ENCODE measurements at places on chromosomes 1 and 21.
A peak's percentile ranks its signal among the peaks of the same experiment; 100 is the strongest.

GRCh38 chr1:172404121-172404520, 16.4 kb upstream of the C1orf105 start:
- no peak for ATAC-seq

DNA sequence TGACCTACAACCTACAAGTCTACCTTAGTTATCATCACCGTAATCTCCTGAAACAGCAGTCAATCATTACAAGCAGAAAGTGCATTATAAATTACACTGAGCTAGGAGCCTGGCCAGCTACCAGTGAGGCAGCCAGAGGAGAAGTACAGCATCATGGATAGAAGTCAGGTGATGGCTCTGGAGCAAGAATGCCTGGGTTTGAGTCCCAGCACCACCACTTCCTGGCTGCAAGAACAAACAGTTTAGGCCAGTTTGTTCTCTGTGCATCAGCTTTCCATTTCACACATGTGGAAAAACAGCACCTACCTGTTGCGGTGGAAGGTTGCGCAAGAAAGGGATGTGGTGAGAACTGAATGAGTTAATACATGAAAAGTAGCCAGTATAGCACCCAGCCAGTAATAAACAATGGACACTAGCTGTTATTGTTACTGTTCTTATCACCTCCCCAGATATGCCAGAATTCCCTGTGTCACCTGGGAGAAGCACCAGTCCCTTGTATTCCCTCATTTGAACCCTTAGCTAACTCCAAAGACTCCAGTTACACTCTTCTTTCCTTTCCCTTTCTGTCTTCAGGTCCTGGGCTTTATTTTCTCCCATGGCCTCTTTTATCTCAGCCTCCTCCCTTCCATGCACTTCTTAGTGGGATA, 9.0 kb downstream of the CREG1 start:
- no peak for ATAC-seq

GRCh38 chr1:36576118-36576517, 93.4 kb upstream of the CSF3R start:
- ATAC-seq = peak; percentile 97

- ATAC-seq = no peak
Measured at GRCh38 chr1:78385744-78386462, 104.9 kb upstream of the PTGFR start.

GRCh38 chr1:103109311-103109920, 1.1 kb upstream of the COL11A1 start:
- ATAC-seq = no peak

- ATAC-seq = no peak
Measured at GRCh38 chr1:176183618-176184017, 23.5 kb downstream of the COP1 start.

DNA sequence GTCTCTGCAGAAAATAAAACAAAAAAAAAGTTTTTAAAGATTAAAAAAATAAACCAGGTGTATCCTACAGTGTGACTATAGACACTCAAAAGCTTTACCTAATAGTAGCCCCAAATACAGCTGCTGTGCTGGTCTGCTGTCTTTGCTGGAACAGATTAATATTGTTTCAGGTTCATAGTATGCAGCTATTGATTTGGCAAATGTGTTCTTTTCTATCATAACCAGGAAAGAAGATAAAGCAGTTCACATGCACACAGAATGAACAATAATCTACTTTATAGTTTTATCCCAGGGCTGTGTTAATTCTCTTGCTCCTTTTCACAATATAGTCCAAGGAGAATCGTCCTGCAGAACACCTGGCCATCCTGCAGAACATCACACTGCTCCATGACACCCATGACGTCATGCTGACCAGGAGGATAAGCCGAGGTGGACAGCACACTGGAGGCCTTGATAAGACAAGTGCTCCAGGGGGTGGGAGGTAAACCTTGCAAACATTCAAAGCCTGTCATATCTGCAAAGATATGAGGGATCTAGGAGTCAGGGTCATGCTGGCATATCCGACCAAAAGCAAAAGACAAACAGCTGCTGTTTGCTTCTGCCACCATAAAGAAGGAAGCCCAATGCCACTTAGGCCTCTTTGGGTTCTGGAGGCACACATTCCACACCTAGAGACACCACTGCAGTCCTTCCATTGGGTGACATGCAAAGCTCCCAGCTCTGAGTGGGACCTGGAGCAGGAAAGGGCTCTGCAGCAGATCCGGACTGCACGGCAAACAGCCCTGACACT, 86.1 kb upstream of the SLC2A1 start:
- ATAC-seq = no peak

DNA sequence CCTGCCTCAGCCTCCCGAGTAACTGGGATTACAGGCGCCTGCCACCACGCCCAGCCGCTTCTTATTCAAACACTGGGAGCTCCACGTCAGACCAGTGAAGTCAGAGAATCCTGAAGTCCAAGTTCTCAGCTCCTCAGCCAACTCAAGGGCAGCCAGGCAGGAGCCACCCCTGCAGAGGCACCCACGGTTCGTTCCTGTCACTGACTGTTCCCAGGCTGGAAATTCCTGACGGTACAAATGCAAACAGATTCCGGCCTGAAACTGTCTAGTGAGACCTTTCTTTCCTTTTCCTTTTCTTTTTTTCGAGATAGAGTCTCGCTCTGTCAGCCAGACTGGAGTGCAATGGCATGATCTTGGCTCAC, 11.7 kb downstream of the SLC35E2B start:
- no peak for ATAC-seq

DNA sequence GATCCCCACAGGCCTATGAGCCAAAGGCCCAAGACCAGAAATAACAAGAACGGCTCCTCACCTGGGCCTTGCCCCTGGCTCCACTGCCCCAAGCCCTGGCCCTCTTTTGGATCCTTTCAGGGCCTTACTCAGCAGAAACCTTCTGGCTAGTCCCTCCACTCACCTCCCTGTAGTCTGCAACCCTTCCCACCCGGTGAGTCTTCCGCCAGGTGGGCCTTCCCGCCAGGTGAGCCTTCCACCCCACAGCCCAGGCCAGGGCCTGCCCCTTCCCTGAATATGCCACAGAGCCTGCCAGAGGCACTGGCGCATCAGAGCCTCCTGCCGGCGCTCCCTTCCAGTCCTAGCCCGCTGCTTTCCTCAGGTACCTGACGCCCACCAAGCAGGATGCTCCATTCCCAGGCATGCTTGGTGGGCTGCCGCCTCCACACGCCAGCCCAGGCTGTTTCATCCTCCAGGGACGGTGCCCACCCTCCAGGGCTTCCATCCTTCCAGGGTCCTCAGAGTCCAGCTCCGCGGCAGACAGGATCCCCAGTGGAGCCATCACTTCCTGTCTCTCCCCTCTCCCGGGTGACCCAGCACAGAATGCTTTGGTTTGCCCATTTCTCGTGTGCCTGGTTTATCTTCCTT, 20.9 kb downstream of the LHX4 start:
- ATAC-seq = no peak

DNA sequence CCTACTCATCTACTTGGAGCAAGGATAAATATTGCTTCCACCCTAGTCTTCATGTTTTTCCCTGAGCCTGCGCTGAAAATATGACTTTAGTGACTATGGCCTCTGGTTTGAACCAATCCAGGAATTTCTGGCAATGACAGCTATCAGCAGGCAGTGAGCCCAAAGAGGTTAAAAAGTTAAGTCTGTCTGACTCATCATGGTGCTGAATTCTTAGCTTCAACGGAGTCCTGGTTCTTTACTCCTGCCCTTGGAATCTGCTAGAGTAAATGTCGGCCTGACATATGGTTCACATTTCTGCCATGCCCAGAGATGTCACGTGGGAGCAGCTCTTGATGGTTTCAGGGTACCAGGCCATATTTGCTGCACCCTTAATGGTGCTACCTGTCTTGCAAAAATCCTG, 351.6 kb upstream of the PLXNA2 start:
- ATAC-seq = peak; percentile 98

DNA sequence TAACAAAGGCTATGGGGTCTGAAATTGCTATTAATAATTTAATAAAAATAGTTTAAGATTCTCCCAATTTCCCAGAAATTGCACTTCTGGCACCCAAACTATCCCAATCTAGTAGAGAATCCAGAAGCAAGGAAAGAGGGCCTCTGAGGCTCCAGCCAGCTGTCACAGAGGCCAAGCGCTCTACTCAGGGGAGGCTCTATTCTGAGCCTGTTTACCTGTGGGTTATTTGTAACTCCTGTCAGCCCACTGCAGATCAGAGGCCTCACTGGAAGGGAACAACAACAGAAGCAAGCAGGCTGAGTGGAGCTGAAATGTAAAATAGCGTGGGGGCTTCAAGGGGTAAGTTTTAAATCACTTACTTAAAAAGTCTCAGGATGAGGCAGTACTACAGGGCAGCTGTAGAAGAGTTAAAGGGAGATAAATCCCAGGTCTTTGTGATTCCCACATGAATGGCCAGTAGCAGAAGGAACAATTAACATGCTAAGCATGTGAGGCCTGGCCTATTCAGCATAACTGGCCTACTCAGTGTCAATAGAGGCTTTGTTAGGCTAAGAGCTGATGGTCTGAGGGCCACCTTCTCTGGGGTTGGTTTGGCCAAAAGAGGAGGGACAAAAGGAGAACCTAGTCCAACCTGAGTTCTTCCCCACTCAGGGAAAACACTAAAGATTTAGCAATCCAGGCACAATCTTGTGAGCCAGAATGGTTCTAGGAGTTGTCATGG, 12.8 kb downstream of the ZNF687 start:
- no peak for ATAC-seq

DNA sequence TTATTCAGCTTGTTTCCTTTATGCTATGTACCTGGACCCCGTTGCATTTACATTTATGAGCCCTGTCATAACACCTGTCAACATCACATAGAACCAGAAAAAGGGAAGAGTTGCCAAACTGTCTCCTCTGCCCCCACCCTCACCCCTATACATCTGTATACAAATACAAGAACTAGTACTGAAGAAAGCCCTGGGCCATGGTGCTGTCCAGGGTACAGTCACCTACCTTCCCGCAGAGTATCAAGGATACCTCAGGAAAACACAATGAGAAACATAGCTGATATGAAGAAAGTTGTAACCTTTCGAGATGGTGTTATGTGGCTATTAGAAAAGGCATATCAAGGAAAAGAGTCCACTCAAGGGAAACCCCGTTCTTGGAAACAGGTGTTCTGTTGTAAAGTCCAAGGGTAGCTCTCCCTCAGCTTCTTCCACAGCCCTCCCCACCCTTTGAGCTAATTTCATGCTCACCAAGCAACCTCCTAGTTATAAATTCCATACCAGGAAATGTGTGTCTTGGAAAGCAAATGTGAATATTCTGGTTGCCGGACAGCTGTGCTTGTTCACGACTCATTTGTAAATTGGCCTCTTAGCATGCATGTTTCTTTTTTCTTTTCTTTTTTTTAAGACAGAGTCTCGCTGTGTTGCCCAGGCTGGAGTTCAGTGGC, 16.7 kb upstream of the AVPR1B start:
- ATAC-seq = no peak

- peak; percentile 42 for ATAC-seq
Measured at GRCh38 chr1:23081376-23081775, 62.1 kb downstream of the KDM1A start.

DNA sequence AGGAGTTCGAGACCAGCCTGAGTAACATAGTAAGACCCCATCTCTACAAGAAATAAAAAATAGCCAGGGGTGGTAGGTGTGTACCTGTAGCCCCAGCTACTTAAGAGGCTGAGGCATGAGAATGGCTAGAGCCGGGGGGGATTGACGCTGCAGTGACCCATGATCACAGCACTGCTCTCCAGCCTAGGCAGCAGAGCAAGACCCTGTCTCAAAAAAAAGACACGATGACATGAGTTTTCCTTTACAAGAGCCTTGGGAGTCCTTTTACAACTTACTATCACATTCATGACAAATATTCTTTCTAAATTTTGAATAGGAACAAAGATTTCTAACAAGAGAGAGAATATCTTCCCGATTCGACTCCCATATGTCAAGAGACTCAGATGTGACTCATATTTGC, 3.3 kb upstream of the BRWD1 start:
- ATAC-seq = no peak

DNA sequence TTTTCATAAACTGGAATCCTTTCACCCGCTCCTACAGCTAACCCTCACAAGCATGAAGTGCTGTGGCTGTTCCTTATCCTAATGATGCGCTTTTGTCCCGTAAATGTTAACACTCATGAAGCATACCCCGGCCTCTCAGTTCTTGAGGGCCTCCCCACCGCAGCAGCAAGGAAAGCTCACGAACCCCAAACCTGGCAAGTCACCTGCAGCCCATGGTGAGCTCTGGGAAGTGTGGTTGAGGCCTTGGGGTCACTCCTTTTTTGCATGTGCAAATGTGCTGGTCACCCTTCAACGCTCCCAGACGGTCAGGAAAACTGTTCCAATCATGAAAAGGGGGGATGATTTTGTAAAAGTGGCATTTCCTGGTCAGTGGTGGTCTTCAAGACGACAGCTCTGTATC, 124.6 kb downstream of the PRDM2 start:
- no peak for ATAC-seq

GRCh38 chr21:41977034-41977950, 23.5 kb upstream of the C2CD2 start:
- no peak for ATAC-seq

DNA sequence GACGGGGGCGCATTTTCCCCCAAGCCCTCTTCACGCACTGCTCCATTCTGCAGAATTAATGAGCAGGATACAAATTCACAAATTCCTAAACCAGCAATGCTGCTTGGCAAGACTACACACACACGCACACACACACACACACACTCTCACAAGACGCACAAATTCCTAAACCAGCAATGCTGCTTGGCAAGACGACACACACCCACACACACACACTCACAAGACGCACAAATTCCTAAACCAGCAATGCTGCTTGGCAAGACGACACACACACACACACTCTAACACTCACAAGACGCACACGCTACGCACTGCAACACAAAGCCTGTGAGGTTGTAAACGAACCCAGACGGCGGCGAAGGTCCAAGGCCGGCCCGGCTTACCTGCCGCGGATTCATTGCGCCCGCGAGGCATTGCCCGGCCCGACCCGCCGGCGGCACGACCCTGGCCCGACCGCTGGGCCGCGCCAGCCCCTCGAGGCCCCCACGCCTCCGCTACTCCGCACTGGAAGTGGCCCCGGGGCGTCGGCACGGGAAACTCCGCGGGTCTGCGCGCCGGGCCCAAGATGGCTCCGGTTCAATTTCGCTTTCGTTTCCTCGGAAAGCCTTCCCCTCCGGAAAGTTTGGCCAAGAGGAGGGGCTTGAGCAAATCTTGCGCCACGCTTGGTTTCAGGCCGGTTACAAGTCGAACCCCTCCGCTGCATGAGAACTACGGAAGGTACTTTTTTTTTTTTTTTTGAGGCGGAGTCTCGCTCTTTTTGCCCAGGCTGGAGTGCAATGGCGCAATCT, at the start of gene ADAR:
Gene ADAR (minus strand): TSS at position 578 of the 788 bp plus-strand sequence. CDS start 180 bp downstream, at position 398.
- peak; percentile 89 for ATAC-seq

Measured in SK-N-SH treated with all-trans-retinoic acid at 6 μM for 48 hours (cell line).